Renal cortical epithelial cell (primary cell): ENCODE measurements at places on chromosomes 2 and 18.

DNA sequence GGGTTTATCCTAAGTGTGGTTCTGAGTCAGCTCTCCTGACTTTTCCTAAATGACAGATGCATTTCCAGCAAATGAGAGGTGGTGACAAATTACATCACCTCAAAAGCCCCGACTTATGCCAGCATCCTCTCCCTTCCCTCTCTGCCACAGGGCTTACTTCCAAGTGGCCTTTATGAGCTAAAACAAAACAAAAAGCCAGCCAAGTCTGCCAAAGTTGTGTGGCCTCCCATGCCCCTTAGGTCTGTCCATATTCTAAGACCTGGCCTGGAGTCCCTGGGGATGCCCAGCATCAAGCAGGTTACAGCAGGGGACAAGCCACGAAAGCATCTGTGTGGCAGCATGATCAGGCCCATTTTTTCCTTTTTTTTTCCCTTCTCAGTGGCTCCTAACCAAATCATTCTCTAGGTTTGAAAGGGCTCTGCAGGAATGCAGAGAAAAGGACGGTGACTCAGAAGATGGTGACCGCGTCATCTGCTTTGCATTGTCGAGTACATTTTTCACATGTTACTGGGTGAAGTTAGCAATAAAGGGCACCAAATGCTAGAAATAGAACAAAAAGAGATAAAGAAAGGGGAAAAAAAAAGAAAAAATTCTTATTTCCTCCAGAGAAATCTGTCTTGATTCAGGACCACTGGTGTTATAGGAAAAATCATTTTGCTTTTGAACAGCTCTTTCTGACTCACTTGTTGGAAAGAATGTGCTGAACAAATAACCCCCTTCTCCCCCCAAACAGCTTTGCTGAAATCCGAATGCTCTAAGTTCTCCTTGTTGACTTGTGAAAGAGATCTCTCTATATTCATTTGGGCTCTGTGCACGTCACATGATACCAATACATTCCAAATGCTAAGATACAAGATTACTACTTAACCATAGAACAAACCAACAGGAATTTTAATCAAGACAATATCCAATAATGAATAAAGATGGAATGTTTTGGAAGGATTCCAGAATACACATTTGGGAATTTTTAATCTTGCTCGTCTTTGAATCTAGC is 178.7 kb downstream of the EN1 start:
- DNase-seq: peak; percentile 36

DNA sequence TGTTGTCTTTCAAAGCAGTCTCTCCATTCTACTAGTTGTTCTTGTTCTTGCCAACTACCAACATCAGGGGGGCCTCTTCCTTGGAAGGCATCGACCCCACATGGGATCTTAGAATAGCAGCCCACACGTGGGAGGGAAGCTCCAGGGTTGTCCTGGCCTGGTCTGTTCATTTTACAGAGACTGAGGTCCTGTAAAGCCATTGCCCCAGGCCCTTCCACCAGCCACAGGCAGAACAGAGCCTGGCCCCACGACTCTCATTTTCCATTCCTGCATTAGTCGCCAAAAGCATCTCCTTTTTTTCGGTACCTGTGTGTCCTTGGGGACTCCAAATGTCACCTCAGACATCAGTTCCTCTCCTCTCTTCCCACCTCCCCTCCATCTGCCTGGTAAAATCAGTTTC is 28.0 kb downstream of the CNGA3 start:
- no peak for DNase-seq

DNA sequence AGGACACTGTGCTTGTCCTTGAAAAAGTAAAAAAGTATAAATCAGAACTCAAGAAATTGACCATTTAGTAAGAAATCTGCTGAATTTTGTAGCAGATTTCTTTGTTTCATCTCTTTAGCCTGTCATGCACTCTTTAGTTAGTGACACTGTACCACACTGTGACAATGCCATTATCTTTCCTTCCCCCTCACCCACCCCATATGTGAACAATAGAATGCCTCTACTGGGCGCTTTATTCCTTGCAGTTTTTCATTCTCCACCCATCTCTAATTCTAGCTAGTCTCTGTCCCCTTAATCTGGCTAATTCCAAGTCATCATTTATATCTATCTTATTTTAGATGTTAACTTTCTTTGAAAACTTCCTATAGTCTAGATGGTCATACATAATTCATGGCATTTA is 241.0 kb downstream of the LRP1B start:
- no peak for DNase-seq

GRCh38 chr2:1476617-1477195 is 63.4 kb downstream of the TPO start:
- no peak for DNase-seq

- peak; percentile 50 for DNase-seq
Observed at GRCh38 chr18:24567199-24567598, 106.8 kb downstream of the HRH4 start.

- no peak for DNase-seq
Observed at GRCh38 chr18:50113726-50114125, 81.2 kb downstream of the MYO5B start.

DNA sequence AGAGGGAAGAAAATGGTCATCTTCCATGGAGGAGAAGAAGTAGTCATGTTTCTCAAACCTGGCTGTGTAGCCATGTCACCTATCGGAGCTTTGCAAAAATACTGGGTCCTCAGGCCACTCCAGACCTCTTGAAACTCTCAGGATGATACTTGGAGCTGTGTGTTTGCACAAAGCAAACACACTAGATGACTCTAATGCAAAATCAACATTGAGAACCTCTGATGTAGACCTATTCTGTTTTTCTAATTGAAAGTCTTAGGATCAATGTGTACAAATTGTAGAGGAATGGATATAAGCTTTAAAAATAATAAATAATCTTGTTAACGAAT is 444.3 kb downstream of the RND3 start:
- DNase-seq: no peak

DNA sequence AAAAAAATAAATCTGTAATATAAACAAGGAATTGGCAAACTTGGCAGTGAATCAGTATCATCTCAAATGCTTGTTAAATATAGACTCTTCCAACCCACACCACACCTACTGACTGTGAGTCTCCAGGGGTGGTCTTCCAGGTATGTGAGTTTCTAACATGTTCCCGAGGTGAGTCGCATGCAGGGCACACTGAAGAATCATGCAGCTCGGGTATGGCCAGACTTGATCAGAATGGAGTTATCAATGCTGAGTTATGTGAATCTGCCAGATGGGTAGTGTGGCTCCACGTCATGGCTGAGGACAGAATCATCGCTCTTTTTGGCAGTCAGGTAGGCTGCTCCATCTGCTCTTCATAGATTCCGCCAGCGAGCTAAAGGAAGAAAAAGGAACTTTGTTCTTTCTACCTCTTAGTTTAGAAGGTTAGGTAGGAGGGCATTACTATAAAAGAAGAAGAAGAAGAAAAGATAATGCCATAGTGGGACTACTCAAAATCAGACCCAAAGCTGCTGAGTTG is 1279.7 kb upstream of the ZEB2 start:
- DNase-seq: no peak

- DNase-seq: no peak
Observed at GRCh38 chr2:169050476-169051240, 18.7 kb upstream of the DHRS9 start.

GRCh38 chr2:16100006-16100405 is 159.7 kb downstream of the MYCN start:
- DNase-seq: no peak

DNA sequence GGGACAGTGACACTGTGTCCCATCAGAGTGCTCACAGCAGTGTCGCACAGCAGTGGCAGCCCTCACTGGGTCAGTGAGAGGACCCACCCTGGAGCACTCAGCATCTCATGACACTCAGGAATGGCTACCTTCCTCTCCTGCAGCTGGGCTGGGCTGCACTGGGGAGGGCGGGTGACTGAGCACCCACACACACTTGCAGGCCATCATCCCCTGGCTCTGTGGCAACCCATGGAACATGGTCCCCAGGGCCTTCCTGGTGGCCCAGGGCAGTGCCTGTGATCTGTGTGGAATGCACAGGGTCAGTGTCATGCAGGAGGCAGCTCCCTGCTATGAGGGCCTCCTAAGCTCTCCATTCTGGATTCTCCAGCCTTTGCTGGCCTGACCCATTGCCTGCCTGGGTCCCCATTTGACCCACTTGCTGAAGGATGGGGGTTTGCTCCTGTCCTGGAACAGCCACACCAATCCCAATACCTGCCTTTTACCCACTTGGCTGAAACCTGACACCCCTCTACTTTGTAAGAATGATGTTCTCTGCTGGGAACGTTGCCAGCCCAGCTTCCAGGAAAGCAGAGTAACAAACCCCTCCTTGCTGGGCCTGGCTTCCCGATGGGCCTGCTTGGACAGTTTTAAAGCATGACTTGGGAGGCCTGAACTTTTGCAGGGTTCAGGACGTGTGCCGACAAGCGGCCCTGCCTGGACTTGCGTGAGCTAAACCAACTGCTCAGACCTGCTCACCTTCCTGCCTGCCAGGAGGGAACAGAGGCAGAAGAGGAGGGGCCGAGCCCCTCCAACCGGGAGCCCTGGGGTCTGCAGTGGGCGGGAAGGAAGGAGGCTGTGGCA is 13.7 kb downstream of the HS6ST1 start:
- peak; percentile 96 for DNase-seq

- DNase-seq: no peak
Observed at GRCh38 chr2:192593561-192593960, 398.8 kb upstream of the TMEFF2 start.

GRCh38 chr2:219689676-219690628 is 62.5 kb downstream of the SLC4A3 start:
- DNase-seq: peak; percentile 61

DNA sequence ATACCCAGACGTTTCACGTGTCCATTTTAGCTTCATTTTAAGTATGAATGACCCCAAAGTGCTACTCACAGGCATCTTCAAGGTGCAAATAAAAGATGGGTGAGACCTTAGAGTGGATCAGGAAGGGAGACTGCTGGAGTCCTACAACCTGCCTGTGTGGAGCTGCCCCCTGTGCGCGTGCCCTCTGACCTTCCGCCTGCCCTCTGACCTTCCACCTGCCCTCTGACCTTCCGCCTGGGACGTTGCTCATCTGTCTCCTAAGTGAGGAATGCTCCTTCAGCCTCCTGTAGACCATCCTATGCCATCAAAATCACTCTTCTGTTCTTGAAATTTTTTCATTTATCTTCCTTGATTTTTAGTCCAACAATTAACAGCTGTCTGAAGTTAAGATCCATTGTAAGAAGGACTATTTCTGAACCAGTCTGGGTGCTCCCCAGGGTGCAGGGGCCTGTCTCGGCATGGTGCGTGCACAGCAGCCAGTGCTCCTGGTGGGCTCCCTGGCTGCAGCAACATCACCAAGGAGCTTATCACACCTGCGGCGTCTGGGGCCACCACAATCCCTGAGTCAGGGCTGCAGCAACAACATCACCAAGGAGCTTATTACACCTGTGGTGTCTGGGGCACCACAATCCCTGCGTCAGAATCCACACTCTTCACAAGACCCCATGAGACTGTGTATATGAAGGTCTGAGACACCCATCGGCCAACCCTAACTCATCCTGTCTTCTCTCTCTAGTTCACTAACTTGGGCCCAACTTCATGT is 86.0 kb downstream of the TPO start:
- no peak for DNase-seq

GRCh38 chr18:50091509-50092244 is 103.3 kb downstream of the MYO5B start:
- DNase-seq: no peak

GRCh38 chr2:191748528-191749180 is 70.7 kb downstream of the NABP1 start:
- DNase-seq: no peak

- DNase-seq: no peak
Observed at GRCh38 chr18:44046376-44046975, 634.2 kb upstream of the SETBP1 start.

- peak; percentile 29 for DNase-seq
Observed at GRCh38 chr2:164840930-164841718, 499 bp downstream of the COBLL1 start.

GRCh38 chr2:50347358-50348044 is 684.4 kb downstream of the NRXN1 start:
- DNase-seq: no peak

DNA sequence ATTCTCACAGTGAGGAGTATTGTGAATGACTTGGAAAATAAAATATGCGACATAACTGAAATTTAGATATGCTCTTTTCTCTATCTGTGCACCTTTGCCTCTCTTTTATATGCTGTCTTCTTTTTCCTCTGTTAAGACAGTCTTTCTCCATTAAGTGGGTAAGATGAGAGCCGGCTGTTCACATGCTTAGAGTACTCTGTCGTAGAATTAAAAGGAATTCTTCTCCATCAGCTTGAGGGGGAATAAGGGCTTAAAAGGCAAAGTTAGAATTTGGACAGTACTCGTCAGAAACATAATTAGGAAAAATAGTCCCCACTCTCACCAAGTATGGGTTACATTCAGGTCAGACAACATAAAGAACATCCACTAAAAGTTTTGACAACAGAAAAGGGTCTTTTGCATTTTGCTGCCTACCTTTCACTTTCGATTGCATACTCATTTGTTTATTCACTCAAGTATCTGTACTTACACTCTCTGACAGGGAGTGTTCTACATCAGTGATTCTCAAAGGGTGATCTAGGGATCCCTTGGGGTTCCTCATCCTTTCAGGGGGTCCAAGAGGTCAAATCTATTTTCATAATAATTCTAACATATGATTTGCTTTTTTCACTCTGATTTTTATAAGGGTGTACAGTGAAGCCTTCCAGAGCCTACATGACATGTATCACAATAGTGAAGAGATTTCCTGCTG is 48.0 kb downstream of the ARHGAP15 start:
- peak; percentile 29 for DNase-seq

DNA sequence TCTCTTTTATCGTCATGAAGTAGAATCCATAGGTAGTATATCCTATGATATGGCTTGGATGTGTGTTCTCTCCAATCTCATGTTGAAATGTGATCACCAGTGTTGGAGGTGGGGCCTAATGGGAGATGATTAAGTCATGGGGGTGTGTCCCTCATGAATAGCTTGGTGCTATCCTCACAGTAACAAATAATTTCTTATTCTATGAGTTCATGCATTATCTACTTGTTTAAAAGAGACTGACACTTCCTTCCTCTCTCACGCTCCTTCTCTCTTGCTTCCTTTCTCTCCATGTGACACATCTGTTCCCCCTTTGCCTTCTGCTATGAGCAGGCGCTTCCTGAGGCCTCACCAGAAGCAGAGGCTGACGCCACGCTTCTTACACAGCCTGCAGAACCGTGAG is 165.6 kb downstream of the MREG start:
- DNase-seq: no peak
